GM18507 (cell line): ENCODE measurements at places on chromosomes 7 and 10.

DNA sequence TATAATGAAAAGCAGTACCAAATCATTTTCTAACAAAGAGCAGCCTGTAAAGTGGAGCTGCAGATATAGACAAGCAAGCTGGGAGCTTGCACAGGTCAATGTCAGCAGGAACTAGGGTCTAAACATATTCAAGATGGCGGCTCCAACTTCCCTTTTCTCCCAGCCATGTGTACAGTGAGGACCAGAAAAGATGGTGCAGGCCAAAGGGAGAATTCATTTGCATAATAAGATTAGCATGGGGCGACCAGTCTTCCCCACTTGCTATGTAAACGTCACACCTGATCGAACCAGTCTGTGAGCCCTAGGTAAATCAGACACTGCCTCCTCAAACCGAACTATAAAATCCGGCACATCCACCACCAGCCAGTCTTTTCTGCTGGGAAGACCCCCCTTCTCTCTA is 4.4 kb upstream of the RAPGEF5 start:
- DNase-seq: no peak

- DNase-seq: no peak
Measured at GRCh38 chr7:1025743-1026581, 18.4 kb upstream of the GPR146 start.

DNA sequence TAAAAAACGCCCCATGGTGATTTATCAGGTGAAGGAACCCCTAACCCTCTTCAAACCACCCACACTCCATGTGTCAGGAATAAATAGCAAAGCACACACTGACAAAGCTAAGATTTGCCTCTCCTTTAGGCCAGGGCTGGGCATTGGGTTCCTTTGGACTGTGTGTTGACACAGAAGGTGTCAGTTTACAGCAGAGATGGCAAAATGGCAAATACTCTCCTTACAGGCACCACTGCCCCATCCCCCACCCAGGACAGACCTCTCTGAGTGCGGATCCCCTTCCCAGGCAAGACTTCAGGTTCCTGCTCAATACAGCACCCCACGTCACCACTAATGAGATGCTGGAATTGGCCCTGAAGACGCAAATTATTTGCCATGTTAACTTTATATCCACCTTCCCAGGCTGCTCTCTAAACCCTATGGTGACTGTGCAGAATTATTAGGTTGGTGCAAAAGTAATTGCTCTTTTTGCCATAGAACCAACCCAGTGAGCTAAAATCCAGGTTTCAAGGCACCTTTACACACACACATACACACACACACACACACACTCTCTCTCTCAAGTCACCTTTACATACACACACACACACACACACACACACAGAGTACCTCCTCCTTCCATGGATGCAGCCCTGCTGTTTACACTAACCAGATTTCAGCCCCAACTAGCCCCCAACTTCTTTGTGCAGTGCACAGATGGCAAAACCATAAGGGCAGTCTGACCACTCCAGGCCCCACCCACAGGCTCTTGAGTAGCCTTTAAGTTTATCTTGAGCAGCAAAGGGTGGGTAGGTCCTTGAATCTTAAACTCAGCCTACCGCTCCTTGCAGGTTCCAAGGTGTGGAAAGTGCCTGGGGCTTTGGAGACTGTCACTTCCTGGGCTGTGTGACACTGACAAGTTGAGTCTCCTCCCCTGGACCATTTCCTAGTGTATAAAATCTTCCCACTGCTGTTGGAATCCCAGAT is 4.0 kb upstream of the ZCCHC24 start:
- no peak for DNase-seq

- DNase-seq: no peak
Measured at GRCh38 chr7:7002418-7003062, 176.5 kb upstream of the CCZ1B start.

- DNase-seq: peak; percentile 40
Measured at GRCh38 chr10:71285180-71285545, 33.9 kb upstream of the SLC29A3 start.

DNA sequence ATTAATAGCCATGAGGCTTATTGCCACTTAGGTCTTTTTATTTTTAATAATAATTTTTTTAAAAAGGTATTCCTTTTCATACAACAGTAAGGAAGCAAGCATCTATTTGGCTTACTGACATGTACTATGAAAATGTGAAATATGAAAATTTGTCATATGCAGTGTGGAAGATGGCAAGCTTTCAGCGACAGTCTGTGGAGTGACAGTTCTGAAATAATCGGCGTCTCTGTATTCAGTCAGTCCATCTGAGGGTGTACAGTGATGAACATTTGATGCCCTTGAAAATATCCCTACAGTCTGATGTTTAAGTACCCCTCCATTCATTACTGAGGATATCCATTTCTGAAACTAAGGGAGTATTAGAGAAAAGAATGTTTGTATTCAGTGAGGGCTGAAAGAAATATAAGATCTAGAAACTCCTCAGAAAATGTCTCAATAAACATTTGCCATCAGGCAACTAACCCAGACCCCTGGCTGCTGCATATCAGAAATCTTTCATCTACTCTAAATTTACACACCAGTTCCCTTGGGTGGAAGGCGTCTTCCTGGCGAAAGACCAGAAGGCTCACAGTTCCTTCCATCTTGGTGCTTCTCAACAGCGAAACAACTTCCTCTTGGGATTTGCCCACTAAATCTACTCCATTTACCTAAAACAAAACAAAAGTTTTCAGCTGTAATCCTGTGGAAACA is 440.6 kb downstream of the PARD3 start:
- no peak for DNase-seq

GRCh38 chr7:14125998-14126397 is 136.5 kb upstream of the ETV1 start:
- no peak for DNase-seq

- no peak for DNase-seq
Measured at GRCh38 chr7:135342887-135343286, 109.2 kb downstream of the STRA8 start.

- no peak for DNase-seq
Measured at GRCh38 chr7:94580601-94581000, 71.0 kb downstream of the CASD1 start.

DNA sequence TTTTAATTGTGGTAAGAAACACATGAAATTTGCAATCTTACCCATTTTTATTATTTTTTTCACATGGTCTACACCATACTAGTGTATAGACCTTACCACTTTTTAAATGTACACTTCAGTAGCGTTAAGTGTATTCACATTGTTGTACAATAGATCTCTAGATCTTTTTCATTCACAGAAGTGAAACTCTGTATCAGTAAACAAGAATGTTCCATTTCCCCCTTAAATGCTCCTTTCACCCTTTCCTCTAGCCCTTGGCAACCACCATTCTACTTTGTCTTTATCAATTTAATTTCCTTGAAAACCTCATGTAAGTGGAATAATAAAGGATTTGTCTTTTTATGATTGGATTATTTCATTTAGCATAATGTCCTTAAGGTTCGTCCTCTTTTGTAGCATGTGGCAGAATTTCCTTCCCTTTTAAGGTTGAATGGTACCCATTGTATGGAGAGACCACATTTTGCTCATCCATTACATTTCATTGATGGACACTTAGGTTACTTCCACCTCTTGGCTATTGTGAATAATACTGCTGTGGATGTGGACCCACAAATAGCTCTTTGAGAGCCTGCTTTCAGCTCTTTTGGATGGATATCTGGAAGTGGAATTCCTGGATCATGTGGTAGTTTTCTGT is 45.7 kb downstream of the SNX10 start:
- DNase-seq: no peak

GRCh38 chr7:293681-294439 is 3.9 kb downstream of the FOXL3 start:
- no peak for DNase-seq

GRCh38 chr10:124650820-124651401 is 93.3 kb downstream of the FAM53B start:
- no peak for DNase-seq

DNA sequence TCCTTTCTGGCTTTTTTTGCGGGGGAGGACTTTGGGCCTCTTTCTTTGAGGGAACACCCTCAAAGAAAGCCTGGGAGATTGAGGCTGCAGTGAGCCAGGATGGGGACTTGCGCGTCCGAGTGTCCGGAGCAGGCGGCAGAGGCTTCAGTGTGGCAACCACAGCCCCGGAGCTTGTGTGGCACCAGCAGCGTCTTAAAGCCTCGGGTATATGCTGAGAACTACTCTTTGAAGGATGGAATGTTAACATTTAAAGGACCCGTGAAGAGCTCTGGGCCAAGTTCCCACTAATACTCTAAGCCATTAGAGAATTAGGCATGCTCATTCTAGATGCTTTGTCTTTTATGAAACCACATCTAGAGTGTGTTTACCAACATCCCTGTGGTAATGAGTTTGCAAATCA is 168.2 kb downstream of the SEPTIN7 start:
- no peak for DNase-seq

- no peak for DNase-seq
Measured at GRCh38 chr10:760622-761021, 71.2 kb upstream of the DIP2C start.

GRCh38 chr7:4307316-4308204 is 374.5 kb upstream of the FOXK1 start:
- DNase-seq: no peak

- DNase-seq: no peak
Measured at GRCh38 chr10:103598654-103599115, 105.2 kb downstream of the NEURL1 start.

DNA sequence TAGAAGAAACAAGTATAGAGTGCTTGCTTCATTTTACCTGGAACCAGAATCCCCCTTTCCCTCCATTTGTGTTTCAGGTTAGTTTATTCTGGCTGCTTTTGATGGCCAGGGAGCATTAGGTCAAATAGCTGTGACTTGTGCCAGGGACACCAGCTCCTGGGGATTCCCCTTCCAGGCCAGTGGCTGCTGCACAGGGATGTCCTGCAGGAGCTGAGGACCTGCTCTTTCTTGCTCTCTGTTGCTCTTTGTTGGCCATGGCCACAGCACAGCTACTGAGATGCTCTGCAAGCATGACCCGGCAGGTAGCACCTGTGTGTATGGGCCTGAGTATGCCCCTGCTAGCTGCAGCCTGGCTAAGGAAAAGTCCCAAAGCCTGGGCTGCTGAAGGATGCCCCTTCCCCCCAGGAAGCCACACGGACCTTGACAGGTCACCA is 208.9 kb downstream of the EBF3 start:
- DNase-seq: no peak

- peak; percentile 67 for DNase-seq
Measured at GRCh38 chr7:106071356-106071998, 40.6 kb downstream of the SYPL1 start.

DNA sequence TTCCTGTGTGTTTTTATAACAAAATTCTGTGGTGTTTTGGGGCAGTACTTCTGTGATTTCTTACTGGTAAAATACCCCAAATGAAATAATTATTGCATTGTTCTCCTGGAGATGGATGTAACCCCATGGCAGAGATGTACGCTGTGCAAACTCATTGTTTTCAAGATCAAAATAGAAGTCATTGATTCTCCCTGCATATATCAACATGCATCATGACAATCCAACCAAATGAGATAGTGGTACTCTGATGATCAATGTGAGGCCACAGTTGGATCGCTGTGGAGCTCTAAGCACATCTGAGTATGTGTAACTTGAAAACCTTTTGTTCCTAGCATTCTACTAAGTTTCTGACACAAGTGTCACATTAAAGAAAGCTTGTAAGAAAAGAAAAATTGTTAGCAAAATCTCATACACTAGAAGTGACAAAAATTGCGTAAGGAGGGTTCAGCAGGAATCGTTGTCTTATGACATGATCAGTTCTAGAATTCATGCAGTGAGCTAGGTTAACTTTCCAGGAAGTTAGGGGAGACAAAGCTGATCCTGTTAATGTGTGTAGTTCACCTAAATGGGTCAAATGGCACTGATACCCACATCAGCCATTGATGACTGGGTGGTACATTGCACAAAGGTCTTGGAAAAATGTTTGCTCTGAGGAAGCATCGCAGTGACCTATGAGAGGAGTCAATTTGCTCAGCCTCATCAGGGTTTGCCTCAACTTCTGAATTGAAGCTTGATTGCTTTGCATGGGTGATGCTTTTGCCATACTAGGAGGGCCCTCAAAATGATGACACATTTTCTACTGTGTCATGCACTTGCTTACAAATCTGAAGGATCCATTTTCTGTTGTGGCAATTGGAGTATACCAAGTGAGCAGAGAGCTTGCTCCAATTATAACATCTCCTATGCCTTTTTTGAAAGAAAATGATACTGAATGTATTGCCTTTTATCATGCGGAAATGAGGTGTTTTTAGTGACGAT is 145.1 kb downstream of the PLXDC2 start:
- no peak for DNase-seq
